ENCODE measurements at places on chromosomes 5 and 9.

- DNase-seq: no peak
Observed at GRCh38 chr9:135081731-135082130, 5.7 kb upstream of the OLFM1 start.

DNA sequence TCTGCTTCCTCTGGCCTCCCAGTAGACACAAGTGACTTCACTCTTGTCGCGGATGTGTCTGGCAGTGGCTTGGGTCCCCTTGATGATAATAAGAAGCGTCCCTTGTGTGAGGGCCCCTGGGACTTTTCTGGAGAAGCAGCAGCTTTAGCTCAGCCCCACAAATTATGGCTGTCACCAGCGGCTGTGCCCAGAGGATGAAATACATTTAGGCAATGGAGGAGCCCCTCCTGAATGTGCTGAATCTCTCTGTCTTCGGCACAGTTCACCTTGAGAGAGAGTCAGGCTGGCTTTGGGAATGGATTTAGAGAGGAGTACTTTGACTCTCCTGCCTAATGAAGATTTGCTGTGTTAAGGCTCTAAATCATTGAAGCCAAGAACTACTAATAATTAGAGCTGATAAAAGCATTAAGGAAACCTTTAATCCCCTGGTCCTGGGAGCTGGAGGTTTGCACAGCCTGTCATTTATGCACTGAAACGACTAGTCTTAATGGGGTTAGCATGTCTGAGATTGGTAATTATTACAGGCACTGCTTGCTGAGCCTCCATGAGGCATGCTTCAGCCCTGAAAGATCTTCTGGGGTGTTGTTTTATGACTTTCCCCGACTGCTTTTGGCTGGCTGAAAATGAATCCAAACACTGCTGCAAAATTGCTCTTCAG, 127.0 kb downstream of the TENT4A start:
- no peak for DNase-seq

DNA sequence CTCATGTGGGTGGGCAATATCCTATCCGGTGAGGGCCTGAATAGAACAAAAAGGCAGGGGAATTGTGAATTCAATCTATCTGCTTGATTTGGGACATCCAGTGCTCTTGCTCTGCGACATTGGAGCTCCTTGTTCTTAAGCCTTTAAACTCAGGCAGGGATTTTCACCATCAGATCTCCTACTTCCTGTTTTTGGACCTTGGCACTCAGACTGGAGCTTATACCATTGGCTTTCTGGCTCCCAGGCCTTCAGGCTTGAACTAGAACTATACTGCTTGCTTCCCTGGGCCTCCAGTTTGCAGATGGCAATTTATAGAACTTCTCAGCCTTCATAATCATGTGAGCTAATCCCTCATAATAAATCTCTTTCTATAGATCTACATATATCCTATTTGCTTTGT, 134.3 kb upstream of the CLINT1 start:
- DNase-seq: no peak

DNA sequence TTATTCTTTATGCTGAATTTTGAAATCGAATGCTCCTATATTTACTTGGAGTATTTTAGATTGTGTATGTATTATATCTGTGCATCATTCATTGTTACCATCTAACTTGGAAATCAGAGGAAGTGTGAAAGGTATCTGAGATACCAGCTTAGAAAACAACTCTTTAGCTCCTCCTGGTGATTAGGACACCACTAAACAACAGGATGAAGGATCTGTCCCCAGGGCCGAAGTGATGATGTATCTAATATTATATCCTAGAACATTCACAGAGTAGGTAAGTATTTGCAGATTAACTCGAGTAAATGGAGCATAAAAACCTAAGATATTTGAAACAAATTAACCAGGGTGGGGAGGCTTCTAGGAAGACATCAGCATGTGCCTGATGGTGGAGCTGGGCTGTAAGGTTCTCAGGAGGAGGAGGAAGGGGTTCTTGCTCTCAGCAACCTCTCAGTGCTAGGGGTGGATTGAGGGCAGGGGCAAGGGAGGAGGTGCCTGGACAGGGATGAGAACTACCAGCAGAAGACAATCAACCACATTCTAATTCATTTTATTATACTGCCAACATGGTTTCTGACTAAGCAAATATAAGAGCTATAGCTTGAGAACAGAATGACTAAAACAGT, 2.6 kb upstream of the NFIL3 start:
- DNase-seq: no peak

DNA sequence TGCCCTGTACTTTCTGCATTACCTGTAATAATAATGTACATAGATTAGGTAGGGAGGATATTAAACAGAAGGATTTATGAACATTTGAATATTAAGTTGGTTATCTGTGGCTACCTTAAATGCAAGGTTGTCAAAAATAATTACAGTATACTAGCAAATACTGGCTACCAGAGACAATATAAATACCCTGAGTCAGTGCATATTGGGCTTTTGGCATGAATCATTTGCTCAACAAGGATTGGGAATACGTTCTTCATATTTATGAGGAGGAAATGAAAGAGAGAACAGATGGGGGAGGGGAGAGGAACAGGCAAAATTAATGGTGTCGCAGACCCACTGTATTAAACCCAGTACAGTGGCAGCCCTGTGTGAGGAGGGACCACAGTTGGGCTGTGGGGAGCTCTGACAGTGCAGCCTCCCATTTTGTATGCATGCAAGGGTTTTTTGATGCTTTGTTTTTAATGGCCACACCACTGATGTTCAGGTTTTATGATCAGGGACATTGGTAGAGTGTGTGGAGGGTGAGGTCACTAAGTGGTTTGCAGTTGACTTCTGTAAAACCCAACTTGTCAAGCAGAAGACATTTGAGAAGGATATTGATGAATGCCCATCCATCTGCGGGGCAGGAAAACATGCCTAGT, 56.9 kb downstream of the MVB12B start:
- DNase-seq: no peak

DNA sequence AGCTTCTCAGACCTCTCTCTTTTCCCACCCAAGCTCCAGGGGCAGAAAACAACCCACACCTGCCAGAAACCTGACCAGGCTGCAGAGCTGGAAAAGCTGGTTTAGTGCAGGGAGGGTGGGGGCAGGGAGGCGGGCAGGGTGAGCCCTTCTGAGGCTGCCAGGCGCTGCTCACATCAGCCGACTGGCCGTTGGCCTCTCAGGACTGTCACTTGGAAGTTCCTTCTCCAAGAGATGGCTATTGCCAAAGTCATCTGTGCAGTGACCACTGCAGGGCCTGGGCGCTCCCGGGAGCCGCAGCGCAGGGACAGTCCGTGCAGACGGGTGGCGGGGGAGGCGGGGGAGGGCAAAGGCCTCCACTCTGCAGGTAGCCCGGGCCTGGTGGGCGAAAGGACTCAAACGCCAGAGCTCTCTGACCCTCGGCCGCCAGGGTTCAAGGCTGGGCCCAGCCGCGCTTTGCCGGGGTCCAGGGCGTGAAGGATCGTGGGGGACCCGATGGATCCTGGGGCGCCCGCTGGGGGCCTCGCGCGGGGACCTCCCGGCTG, 205.0 kb upstream of the IER5L start:
- DNase-seq: no peak
